Activated naive CD8-positive, alpha-beta T cell treated with anti-CD3 and anti-CD28 coated beads, Interleukin-2, amount 50 U/mL, for 24 hours (primary cell): ENCODE measurements at places on chromosomes 13 and 19.

DNA sequence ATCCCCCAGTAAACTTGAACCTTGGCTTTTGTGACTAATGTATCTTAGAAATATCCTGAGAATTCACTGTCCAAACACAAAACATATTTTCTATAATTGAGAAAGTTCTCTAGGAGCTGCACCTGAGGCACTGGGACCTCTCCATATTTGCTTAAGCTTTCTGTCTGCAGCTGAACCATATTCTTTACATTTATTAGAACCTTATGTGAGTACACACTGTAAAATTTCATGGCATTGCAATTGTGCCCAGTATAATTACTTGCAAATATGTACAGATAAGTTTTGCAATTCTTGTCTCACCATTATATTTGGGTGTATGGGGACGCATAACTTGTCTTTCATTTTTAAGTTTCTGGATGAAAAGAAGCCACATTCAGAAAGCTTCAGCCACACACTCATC is 280.7 kb upstream of the KLHL1 start:
- no peak for DNase-seq

GRCh38 chr13:25379011-25379410 is 7.2 kb downstream of the ATP8A2 start:
- DNase-seq, result no peak

GRCh38 chr13:38228322-38228721 is 121.3 kb upstream of the UFM1 start:
- no peak for DNase-seq

- no peak for DNase-seq
Measured at GRCh38 chr19:33005440-33005839, 33.4 kb downstream of the FAAP24 start.

DNA sequence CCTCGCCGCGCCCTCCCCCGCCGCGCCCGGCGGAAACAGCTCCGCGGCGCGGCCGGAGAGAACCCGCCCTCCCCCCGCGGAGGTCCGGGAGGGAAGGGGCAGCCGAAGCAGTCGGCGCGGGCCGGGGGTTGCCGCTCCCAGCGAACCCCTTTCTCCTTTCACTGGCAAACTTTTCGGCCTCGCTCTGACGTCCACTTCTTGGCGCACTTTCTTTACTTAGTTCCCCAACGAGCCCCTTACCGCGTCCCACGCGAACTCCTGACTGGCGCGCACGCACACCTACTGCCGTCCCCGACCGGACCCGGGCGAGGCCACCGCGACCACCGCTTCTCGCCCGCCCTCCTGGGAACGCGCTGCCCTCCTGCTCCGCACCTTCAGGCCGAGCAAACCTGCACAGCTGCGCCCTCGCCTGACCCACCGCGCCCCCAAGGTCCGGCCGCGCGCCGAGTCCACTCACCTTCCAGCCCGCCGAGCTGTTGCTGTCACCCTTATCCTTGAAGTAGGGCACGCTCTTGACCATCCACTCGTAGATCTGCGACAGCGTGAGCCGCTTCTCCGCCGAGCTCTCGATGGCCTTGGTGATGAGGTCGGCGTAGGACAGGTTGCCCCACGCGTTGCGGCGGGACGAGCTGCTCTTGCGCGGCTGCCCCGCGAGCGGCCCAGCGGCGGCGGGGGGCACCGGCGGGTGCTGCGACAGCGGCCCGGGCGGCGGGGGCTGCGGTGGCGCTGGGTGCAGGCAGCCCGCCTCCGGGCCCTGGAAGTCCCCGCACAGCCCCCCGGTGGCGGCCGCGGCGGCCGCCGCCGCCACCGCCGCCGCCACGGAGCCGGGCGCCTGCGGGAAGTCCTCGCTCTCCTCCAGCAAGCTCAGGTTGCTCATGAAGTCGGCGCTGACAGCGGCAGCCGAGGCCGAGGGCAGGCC is 1.1 kb downstream of the FOXO1 start:
- peak; percentile 46 for DNase-seq

DNA sequence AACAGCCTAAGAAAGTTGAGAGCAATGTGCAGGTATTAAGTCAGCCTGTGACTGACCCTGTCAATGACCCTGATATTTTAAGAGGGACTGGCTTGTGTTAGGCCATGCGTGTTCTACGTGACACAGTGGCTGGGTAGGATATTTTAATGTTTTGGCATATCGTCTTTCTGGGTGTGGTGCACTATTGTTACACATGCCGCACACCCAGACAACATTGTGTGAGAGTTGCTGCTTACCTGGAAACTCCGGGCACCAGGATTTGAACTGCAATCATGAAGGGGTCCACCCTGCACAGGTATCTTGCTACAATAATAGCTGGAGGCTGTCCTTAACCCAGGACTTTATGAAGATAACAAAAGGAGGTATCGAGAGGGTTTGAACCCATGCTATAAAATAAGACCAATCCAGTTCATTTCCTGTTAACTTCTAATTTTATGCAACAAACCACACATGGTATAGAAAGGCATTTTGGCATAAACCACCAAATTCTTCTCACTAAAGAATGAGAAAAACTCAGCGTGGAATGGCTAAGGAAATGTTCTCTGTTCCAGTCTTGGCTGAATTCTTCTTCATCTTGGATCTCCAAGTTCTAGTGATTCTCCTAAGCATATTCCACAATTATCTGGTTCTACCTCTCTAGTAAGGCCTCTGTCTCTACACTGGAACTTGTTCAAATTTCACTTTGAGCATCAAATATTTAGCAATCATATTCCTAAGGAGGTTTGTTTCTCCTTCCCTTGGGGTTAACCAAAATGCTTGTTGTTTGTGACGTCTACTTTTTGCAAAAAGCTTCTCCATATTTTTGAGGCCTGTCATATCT is 38.7 kb upstream of the POMP start:
- DNase-seq, result no peak

- no peak for DNase-seq
Measured at GRCh38 chr19:47461876-47462275, 9.8 kb downstream of the SLC8A2 start.

DNA sequence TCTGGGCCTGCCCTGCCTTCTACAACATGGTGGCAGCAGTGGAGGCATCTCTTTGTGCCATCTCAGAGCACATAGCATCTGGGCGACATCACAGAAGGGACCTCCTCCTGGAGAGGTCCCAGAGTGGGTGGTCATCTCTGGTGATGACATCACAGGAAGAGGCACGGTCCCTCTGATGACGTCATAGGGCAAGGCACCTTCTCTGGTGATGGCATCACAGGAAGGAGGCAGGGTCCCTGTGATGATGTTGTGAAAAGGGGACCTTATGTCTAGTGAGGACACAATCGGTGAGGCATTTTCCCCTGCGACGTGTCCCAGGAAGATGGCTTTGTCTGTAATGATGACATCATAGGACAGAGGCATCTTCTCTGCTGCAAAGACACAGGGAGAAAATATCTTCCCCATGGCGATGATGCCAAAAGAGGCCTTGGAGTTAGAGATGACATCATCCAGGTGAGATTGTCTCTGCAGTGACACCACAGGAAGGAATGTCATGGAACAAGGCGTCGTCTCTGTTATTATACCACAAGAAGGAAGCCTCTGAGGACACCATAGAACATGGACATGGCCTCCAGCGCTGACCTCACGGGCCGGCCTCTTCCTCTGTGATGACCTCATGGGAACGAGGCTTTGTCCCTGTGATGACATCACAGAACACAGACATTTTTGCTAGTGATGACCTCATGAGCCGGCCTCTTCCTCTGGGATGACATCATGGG is 10.7 kb downstream of the SHISA7 start:
- no peak for DNase-seq

- no peak for DNase-seq
Measured at GRCh38 chr19:10872546-10873107, 1.3 kb downstream of the CARM1 start.

DNA sequence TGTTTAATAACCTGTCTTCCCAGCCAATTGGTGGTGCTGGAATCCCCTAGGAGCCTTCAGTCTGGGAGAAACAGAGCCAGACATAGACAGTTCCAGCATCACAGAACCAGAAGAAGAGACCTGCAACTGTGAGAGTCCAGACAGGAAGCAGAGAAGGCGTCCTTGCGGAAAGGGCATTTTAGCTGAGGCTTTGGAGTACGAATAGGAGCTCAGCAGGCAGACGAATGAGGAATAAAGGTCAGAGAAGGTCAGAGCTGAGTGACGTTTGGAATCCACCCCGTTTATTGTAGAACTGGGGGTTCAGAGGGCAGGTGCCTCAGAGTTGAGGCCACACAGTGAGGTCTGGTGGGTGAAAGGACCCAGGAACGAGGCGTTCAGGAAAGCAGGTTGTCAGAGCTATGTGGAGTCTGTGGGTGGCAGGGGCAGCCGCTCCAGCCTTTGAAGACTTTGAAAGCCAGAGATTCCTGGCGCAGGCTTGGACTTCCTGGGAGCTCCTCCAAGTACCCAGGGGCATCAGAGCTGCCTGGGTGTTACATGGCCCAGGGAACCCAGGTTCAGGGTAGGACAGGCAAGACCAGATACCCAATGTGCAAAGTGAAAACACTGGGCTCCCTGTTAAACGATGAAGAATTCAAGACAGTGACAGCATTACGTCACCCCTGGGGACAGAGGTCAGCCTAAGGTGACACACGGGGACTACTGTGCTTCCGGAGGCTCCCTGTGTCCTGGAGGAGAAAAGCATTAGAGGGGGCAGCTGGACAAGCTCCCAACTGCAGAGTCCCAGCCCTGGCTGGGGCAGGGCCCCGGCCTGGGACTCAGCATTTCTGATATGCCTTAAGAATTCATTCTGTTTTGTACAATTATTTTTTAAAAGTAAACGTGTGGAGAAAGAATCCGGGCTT is 5.5 kb downstream of the ARRDC2 start:
- no peak for DNase-seq

- no peak for DNase-seq
Measured at GRCh38 chr13:45482571-45483173, 17.9 kb downstream of the COG3 start.

GRCh38 chr19:5578097-5578846 is 10.5 kb upstream of the TINCR start:
- peak; percentile 81 for DNase-seq

- DNase-seq, result no peak
Measured at GRCh38 chr19:42573642-42574041, 21.1 kb downstream of the CEACAM8 start.

- DNase-seq, result no peak
Measured at GRCh38 chr19:43584484-43584883, 8.9 kb downstream of the PINLYP start.

DNA sequence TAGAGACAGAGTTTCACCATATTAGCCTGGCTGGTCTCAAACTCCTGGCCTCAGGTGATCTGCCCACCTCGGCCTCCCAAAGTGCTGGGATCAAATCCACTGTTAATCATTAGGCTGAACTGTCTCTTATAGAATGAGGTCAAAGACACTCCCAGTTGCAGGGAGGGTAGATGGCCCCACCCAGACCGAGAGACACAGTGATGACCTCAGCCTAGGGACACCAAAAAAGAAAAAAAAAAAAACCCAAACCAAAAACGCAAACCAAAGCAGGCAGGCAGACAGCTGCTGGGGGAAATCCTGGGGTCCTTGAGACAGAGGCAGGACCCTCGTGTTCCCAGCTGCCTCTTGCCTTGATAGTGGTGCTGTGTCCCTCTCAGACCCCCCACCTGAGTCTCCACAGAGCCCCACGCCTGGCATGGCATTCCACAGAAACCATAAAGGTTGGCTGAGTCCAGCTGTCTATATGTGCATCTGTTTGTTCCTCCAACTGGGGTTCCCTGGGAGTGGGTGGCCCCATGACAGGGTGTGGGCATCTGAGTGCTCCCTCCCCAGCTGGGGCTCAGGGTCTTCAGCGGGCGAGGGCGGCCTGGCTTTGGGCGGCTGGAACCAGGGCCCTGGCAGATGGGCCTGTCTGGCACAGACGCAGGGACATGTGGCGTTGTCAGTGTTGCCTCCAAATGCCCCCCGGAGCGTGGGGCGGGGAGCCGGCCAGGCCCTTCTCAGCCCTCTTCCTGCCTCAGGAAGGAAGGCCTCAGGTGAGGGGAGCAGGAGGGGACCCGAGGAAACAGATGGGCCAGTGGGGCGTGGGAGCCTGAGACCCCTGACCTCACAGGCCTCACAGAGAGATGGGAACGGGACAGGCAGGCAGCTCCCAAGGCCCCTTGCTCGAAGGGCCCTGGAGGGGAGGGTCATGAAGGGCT is 5.2 kb downstream of the DAND5 start:
- DNase-seq, result no peak

DNA sequence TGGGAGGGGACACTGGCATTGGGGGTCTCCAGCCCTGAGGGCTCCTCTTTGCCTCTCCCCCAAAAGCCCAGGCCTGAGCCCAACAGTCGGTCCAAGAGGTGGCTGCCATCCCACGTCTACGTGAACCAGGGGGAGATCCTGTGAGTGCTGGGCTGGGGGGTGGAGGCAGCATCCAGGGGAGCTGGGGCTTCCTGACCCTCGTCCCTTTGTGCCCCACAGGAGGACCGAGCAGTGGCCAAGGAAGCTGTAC is 6.8 kb downstream of the PTOV1 start:
- no peak for DNase-seq

GRCh38 chr13:44326961-44327360 is 46.7 kb upstream of the SERP2 start:
- no peak for DNase-seq

- DNase-seq, result no peak
Measured at GRCh38 chr19:36113894-36114720, 568 bp downstream of the POLR2I start.

GRCh38 chr13:112775791-112776279 is 86.0 kb downstream of the ATP11A start:
- no peak for DNase-seq

DNA sequence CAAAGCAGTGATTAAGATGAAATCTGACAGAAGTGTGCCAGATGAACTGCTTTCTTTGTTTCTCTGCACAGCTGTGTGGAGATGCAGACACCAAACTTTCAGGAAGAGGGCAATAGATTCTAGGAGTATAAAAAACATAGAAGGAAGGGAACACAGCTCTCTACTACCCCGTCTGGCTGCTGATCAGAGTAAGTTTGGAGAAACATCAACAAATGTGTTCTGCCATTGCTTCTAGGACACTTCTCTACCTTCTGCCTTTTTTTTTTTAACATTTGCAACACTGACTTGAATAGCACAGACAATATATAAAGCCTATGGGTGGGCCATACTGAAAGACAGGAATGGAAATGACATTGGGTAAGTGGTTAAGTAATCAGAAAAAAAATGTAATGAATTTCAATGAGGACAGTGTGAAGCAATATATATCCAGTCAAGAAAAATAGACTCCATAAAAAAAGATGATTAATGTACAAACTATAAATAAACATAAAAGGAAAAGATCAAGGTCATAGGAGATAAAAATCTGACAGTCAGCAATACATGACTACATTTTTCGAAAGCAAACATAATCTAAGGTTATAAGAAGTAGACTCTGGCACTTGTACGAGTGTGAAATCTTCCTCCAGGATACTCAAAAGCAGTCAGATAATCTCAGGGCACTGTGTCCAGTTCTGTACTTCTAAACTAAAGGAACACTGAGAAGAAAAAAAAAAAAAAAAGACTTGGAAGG is 21.4 kb downstream of the NUFIP1 start:
- no peak for DNase-seq

DNA sequence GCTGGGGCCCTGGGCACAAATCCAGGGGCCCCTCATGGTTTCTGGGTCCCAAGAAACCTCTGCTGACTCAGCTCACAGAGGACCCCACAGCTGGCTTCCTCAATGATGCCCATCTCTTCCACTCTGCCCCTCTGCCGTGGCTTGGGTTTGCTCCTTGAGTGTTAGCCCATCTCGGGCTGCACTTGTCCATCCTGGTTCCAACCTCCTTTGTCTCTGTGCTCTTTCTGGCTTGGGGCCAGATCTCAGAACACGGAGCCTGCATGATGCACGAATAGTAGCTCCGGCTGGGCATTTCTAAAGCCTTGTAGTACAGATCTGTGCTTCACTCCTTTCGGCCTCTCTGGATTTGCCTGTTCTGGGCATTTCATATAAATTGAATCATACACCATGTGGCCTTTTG is 53.8 kb downstream of the F2RL3 start:
- no peak for DNase-seq

GRCh38 chr13:20270163-20270865 is 38.2 kb upstream of the GJB6 start:
- no peak for DNase-seq
